Stimulated activated CD8-positive, alpha-beta memory T cell treated with anti-CD3 and anti-CD28 coated beads, Interleukin-4, amount 100 ng/mL, for 4 hours (primary cell): ENCODE measurements at places on chromosomes 1 and 21.

GRCh38 chr1:21901473-21901847, 35.6 kb downstream of the HSPG2 start:
- no peak for DNase-seq

DNA sequence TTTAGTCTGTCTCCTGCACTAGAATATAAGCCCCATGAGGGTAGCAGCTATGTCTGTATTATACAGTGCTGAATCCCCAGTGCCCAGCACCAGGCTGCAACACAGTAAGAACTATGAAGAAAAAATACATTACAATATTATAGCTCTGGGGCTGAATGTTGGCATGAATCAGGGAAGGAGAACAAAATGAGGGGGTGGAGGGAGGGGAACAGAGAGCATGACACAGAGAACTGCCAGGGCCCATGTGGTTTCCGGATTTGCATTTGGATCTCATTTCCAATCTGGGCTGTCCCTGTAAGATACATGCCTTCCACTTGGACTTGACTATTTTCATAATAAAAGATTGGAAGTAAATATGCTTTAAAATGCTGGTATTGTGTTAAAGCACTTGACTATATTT, 35.8 kb downstream of the C1orf198 start:
- DNase-seq = no peak

DNA sequence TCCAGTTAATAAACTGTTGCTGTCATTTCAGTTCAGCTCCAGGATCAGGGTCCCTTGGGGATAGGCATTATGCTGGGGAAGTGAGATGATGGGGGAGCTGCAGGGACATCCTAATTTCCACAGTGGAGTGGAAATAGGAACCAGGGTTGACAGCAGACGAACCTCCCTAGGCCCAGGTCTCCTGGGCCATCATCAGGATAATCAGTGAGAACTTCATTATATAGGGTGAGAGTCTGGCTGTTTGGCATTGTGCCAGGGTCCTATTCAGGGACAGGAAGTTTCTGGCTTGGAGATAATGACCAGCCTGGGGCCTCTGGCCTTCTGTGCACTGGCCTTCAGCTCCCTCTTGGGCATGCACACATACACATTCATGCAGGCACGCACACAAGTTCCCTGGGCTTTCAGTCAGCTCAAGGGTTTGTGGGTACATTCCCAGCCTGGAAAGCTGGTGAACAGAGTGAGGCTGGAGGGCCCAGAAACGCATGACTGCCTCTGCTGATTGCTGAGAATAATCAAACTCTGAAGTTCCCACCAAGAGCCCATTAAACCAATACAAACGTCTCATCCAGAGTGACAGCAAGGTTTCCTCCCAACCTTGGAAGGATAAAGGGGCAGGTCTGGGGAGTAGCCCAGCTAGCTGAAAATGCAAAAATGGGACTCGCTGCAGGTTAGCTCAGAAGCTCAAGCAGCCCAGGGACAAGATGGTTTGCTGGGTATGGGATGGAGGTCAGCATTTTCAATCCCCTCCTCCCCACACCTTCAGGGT, 13.9 kb upstream of the LRIG2 start:
- no peak for DNase-seq

- no peak for DNase-seq
Measured at GRCh38 chr1:224047538-224047937, 66.4 kb upstream of the FBXO28 start.

DNA sequence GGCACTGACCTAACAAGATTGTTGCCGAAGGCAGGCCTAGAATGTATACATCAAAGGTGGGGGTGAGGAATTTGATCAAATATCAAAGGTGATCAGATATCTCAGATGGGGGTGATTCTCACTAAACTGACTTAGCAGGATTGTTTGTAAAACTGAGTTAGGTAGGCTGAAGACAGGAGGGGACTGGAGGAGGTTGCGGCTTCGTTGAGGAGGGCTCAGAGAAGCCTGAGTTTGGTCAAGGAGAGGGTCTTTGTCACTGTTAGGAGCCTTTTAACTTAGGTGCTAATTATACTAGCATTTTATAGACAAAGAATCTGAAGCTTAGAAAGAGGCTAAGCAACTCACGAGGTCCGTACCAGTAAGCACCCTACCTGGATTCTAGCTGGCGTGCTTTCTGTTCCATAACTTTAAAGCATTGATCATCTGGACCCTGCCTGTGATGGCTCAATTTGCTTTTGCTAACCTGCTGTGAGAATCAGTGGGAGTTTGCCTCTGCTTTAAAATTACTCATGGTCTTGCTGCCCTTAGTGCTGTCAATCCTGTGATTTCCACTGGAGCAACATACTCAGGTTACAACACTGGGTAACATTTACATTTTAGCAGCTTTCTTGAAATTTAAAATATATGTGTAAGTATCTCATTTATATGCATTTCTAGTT, 49.8 kb downstream of the ITSN1 start:
- DNase-seq = no peak

GRCh38 chr21:40402884-40403582, 443.9 kb downstream of the DSCAM start:
- no peak for DNase-seq

DNA sequence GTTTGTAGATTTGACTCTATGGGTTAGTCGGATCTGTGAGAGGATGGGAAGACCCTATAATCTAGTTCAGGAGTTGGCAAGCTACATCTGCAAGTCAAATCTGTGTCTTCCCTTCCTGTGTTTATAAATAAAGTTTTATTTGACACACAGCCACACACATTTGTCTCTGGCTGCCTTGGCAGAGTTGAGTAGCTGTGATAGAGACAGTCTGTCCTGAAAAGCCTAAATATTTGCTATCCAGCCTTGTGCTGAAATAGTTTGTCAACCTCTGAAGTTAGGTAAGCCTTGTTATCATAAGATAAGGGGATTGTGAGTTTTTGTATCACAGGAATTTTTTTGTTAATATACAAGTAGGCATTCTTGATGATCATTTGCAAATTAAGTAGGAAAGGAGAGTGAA, 136.8 kb downstream of the NOS1AP start:
- no peak for DNase-seq

DNA sequence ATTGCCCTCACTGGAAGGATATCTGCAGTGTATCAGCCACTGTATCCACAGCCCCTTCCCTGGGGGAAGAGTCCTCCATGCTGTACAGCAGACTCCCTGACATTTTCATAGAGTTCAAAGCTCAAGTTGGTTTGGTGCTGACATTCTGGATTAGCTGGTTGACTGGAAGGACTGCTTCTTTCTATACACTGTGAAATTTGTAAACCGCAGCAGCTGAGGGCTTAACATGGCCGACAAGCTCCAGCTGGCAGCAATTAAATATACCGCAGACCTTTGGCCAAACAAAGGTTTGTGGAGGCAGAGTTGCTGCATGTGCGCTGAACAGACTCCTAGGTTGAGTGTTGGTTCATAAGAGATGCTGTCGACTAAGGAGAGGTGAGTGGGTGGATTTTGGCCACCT, 126.4 kb downstream of the DHRS3 start:
- no peak for DNase-seq

DNA sequence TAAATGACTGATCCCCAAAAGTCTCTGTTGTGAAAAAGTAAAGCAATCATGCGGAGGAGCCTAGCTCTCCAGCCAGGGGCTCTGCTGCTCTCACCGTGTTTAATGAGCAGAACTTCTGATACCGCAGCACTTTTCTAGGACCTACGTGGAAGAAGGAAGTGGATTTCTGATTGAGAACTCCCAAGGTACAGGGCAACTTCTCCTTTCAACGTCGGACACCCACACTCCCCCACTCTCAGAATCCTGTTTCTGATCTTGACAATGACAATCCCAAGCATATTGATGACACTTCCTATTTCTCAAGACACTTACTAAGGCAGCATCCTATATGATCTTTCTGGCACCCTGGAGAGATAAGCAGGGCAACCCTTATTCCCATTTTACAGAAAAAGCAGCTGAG, 78.4 kb downstream of the PROX1 start:
- no peak for DNase-seq

- no peak for DNase-seq
Measured at GRCh38 chr1:76909311-76909710, 42.0 kb downstream of the ST6GALNAC5 start.

- DNase-seq = no peak
Measured at GRCh38 chr1:7117399-7118281, 332.4 kb downstream of the CAMTA1 start.

DNA sequence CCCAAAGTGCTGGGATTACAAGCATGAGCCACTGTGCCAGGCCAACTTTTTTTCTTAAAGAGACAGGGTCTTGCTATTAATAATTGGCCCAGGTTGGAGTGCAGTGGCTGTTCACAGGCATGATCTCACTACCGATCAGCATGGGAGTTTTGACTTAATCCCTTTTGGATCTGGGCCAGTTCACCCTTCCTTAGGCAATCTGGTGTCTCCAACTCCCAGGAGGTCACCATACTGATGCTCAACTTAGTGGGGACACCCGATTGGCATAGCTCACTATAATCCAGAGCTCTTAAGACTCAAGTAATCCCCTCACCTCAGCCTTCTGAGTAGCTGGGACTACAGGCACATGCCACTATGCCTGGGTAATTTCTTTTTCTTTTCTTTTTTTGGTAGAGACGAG, 64.2 kb upstream of the SCYL3 start:
- DNase-seq = no peak

- DNase-seq = no peak
Measured at GRCh38 chr21:38056481-38056880, 140.2 kb upstream of the KCNJ6 start.

DNA sequence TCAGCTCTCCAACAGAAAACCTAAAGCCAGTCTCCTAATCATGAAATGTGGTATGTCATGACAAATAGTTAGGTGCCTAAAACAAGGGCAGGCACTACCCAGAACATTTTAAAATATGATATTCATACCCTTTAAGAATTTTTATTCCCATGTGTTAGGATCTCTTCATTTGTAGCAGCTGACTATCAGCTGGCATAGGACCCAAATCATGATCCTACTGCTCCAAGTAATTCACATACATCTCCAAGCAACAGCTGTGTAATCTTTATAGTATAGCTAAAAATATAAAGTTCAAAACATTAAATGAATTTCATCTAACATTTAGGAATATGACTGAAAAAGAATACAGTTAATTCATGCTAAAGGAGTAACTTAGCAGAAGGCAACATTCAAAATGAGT, 57.5 kb downstream of the ENAH start:
- no peak for DNase-seq

DNA sequence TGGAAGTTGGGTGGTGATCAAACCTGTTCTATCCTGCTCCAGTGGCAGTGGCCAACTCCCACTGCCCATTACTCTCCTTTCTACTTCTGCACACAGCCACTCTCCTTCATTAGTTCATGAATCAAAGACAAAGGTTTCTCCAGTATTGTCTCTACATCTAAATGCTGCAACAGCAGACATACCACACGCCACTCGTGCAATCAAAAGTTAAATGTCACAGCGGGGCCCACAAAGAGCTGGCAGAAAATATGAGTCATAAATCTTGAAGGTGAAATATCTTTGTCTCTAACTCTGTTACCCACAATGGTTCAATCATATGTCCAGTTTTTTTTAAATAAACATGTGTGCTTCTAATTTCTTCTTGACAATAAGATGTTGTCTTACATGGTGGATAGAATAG, 13.3 kb downstream of the APCS start:
- DNase-seq = no peak

DNA sequence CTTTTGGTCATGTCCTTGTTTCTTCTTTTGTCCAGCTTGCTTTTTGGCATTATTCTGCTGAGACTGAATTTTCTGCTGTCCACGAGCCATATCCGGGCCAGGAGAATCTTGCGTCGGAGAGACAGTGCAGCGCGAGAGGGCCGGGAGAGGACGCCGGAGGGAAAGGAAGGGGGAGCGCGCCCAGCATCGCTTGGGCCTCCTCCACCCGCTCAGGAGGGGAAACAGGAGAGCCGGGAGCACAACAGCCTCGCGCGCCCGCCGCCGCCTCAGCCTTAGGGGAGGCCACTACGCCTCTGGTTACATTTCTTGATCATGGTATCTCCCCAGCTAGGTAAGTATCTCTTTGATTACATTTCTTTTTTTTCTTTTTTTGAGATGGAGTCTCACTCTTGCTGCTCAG, 7.4 kb upstream of the DEGS1 start:
- DNase-seq = no peak

- no peak for DNase-seq
Measured at GRCh38 chr1:184114818-184115398, 63.4 kb downstream of the TSEN15 start.

DNA sequence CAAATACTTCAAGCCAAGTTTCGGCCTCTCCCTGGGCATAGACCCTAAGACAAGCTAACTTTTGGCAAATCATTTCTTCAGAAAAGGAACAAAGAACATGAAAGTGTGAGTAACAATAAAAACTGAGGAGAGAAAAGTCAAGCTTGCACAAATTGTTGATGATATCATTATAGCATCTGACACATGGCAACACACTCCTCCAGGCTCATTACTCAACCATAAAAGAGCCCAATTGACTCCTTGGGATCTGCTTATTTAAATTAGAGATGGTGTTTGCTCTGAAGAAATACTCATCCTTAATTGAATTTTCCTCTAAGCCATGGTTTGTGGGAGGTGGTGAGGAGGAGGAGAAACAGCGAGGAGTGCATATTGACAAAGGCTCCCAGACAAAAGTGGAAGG, 54.5 kb downstream of the TNFSF4 start:
- DNase-seq = no peak

DNA sequence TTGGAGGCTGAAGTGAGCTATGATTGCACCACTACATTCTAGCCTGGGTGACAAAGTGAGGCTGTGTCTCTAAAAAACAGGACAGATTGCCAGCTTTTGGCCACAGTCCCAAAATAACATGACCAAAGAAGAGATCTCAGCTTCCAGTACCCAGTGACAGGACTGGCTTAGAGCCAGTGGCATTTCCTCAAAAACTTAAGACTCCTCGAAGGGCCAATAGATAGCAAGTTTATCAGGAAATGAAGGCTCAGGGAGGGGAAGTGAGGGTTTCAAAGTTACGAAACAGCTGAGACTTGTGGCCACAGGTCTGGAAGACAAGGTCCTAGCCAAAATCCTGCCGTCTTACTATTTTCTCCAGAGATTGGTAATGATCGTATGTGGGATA, 6.3 kb upstream of the TMEM39B start:
- no peak for DNase-seq

DNA sequence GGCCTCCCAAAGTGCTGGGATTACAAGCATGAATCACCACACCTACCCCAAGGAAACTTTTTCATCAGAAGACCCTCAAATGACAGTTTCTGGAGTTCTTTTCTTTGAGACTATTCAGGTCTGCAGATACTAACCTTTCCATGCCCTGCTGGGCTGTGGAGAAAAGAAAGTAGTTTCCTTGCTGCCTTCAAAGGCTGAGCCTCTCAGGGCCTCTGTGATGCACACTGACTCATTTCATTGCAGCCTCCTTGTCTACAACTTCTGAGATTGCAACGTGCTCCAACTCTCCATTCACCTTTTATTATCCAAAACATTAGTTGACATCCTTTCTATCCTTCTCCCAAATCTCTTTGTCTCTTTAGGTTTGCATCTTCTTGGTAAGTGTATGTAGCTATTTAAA, 8.8 kb upstream of the SAMSN1 start:
- DNase-seq = no peak

DNA sequence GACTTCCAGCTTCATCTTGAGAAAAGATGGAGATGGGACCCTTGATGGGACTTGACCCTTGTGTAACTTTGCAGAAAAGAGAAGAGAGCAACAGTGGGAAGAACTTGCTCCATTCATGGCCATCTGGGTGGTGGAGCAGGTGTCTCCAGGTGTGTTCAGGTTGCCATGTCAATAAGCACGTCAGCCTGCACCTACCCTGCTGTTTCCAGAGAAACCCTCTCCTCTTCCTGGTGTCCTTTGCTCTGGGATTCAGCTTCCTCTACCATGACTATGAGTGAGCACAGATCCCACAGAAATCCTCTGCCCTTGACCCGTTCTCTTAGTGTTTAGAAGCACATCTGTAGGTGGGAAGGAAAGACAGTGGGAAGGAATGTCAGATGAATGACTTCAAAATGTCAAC, 21.8 kb upstream of the OTUD3 start:
- no peak for DNase-seq

GRCh38 chr1:201724039-201724765, 104.8 kb upstream of the IPO9 start:
- no peak for DNase-seq
